SHP77 treated with DMSO at 0.1 percent for 48 hours (cell line): ENCODE measurements at places on chromosomes 5 and 9.

GRCh38 chr5:56314529-56314928 is 81.4 kb upstream of the ANKRD55 start:
- DNase-seq: no peak

DNA sequence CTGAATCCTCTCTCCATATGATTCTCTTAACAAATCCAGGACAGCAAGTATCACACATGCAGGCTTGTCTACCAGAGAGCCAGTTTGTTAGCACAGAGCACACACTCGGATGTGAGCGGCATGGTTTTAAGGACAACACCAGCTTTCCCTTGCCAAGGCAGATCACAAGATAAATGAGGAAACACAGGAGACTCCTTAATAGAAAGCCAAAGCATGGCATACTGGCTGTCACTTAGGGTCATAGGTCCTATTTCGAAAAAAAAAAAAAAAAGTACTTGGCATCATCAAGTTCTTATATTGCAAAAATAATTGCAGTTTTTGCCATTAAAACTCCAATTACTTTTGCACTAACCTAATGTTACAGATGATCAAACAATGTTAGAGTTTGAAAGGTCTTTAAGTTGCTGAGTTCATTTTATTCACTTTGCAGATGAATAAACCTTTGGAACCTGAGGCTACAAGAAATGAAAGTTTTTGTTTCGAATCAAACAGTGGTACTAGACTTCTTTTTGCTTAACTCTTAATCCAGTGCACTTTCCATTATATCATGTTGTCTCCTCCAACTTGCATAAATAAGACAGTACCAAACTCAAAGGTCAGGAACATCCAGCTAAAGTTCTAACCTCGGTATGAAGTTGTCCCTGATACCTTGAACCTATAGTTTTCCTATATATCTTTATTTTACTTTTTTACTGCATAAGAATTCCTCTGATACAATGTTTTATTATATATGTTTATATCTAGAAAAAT is 138.5 kb downstream of the MPDZ start:
- DNase-seq: no peak

DNA sequence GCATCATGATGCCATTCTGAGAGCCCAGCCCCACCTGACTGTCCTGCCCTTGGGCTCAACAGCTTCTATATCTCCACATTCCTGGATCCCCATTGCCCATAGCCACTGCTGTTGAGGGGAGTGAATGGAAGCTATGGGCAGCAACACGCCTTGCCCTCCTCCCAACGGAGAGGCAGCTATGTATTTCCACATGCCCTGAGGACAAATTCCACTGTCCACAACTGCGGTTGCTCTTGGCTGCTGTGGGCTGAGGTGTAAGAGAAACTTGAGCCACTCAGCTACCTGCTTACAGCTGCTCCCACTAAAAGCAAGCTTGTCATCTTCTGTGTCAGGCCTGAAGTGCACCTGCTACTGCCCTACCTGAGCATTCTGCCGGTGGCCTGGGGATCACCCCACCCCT is 222.9 kb downstream of the PSAT1 start:
- DNase-seq: no peak

DNA sequence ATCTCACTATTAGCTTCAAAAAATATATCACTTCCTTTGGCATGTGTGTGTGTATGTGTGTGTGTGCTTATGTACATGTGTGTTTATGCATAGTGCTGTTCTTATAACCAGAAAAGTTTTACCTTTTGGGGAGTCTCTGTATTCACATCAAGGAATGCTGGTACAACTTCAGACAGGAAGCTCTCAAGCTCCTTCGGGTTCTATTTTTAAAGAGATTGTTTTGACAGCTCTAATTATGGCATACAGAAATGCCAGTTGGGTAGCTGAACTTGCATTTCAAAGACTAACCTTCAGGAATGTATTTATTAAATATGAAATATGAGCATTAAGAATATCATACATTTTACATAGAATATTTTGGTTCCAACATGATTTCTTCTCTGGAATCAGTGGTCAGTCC is 163.1 kb downstream of the DTWD2 start:
- DNase-seq: no peak

GRCh38 chr5:95555553-95555952 is 652 bp downstream of the ARSK start:
- no peak for DNase-seq

GRCh38 chr5:139760066-139761056 is 35.2 kb upstream of the PSD2 start:
- DNase-seq: no peak

- peak; percentile 16 for DNase-seq
Measured at GRCh38 chr9:92501671-92502393, 19.5 kb upstream of the ASPN start.

DNA sequence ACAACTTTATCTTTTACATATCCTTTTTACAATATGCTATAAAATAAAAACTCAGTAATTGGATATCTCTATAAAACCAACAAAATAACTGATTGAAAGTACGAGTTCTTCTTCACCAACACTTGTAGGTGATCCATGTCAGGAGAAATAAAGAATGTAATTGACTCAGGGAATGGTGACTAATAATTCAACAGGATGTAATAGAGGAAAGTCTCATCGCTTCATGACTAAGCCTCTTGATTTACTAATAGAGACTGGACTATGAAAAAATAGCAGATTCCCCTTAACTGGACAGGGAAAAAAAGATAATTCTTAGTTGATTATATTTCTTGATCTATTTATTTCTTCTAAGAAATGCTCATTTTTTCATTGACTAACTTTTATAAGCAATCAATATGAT is 507.7 kb upstream of the PTGER4 start:
- no peak for DNase-seq

DNA sequence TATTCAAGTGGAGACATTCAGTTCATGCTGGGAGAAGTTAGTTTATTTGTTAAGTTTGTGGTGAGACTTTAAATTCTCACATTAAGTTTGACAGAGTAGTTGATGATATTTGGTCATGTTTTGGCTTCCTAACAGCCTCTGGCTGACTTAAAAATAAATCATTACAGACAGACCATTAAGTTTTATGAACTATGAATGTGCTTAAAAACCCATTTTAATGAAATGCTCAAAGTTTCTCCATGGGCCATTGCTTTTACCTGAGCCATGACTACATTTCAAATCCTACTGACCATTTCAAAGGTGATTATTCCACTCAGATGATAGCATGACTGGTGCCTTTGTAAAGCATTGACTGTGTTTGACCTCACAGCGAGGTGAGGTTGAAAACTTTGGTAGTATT is 192.7 kb downstream of the LRRC70 start:
- DNase-seq: no peak

GRCh38 chr5:1478271-1479035 is 33.2 kb upstream of the SLC6A3 start:
- DNase-seq: no peak

DNA sequence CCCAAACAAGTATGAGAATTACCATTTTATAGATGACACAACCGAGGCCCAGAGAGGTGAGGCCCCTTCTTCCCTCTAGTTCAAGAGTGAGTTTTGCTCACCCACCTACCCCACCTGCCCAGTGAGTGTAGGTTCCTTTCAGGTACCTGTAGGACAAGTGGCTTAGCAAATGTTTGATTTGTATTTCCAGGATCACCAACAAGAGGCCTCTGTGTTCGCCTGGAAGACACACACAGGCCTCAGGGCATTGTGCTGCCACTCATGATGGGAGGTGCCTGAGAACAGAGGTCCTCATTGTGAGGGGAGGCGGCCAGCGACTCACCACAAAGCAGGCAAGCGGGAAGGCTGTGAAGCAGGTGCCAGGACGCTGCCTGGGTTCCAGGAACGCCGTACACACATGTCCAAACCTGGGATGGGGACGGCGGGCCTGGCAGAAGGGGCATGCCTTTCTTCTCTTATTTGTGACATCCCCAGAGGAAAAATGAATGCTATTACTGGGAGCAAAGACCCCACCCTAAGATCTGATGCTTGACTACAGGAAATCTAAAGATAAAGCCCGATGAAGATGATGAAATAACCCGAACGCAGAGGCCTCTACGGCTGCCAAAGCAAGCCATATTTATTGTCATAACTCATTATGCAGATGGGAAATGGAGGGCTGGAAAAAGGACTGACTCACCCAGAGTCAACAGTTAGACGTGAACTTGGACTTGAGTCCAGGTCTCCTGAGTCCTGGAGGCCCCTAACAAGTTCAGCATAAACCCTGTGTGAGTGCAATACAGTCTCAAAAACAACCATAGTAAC is 60.2 kb upstream of the SLC25A51 start:
- peak; percentile 10 for DNase-seq

DNA sequence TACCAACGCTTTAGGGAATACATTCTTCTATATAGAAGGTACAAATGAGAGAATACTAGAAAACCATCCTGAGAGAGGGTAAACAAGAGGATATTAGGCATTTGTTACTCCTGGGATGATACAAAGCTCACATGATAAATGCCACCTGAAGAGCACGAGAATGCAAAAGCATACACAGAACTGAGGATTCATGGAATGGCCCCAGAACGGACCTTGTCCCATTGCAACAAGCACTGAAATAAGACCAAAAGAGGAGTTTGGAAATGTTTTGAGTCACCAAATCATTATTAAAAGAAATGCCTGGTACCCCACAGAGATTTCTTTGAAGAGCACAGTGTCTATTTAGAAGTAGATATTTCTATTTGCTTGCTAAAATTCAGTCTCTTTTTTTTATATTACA is 173.5 kb downstream of the TTC39B start:
- no peak for DNase-seq

- no peak for DNase-seq
Measured at GRCh38 chr5:57028161-57028560, 76.2 kb upstream of the MIER3 start.

- no peak for DNase-seq
Measured at GRCh38 chr5:151191661-151192060, 32.2 kb downstream of the CCDC69 start.

DNA sequence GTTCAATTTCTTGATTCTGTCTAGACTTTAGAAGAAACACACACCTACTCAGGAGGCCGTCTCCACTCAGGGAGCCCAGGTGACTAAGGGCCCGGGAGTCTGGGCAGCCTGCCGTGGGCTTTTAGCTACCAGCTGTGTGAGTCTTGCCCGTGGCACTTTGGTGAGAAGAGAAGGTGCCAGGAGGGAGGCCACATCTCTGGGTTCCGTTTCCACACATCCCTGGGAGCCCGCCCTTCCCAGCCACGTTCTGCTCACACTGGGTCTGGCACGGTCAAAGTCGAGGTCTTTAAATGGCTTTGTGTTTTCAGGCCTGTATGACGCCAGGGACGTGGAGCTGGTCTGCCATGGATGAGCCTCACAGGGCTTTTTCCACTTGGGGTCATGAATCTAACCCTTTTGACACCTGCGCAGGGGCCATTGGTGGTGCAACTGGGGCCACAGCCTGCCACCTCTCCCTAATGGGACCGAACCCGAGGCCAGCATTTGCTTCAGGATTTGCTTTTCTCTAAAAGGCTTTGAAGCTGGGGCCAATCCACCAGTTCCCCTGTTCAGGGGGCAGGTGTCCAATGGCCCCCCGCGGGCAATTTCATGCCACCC is 17.2 kb upstream of the FCN2 start:
- DNase-seq: no peak

GRCh38 chr5:157328277-157328912 is 62.5 kb downstream of the CYFIP2 start:
- peak; percentile 29 for DNase-seq

DNA sequence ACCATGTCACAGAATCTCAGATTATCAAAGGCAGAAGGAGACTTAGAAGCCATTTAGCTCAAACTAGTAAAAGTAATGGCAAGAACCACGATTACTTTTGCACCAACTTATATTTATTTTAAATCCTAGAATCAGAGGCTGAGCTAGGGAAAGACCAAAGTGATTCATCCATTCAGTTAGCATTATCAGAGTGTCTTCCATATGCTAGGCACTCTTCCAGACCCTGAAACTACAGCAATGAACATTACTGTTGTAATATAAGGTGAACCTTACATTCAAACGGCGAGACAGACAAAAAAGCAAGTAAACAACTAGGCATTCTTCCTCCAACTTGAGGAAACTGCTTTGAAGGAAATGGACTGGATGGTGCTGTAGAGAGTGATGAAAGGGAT is 7.9 kb downstream of the PDE6A start:
- no peak for DNase-seq

GRCh38 chr5:132825033-132825833 is 5.2 kb downstream of the SHROOM1 start:
- no peak for DNase-seq

DNA sequence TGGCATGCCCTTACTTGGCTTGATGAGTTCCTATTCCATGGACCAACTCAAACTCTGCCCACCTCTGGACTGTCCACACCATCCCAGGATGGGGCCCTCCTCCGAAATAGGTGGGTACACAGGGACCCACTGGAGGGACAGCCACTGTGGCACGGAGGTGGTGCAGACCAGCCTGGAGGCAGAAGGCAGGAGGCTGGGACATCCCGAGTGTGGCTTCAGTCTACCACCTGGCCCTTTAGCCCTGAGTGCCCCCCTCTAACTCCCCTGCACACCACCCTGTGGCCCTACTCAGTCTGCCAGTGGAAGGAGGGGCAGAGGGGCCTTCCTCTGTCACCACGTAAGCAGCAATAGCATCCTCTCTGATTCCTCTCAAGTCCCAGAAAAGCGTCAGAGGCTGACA is 3.7 kb downstream of the IL3 start:
- no peak for DNase-seq

GRCh38 chr9:127455324-127455992 is 4.1 kb downstream of the LRSAM1 start:
- no peak for DNase-seq

DNA sequence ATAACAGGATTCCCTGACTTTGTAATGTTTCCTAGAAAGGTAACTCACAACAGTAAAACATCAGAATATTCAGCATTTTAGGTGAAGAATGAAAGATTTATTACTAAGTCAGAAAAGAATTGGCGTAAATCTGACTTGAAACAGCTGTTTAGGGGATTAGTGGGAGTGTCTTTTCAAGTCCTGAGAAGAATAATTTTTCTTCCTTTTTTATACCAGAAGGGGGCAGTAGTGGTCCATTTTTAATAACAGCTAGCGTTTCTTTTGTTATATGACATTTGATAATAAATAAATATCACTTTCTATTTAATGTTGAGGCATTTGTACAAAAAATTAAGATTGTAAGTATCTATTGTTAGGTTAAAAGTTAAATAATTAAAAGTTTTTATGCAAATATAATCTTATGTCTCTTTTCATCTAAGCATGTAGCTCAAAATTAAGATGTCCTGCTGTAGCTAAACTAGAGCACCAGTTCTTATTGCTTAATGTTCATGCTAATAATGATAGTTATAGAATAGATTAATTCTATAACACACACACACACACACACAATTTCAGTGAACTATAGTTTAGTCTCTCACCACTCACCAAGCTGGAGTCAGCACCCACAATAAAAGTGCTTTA is 258.7 kb upstream of the ARRDC3 start:
- peak; percentile 21 for DNase-seq

DNA sequence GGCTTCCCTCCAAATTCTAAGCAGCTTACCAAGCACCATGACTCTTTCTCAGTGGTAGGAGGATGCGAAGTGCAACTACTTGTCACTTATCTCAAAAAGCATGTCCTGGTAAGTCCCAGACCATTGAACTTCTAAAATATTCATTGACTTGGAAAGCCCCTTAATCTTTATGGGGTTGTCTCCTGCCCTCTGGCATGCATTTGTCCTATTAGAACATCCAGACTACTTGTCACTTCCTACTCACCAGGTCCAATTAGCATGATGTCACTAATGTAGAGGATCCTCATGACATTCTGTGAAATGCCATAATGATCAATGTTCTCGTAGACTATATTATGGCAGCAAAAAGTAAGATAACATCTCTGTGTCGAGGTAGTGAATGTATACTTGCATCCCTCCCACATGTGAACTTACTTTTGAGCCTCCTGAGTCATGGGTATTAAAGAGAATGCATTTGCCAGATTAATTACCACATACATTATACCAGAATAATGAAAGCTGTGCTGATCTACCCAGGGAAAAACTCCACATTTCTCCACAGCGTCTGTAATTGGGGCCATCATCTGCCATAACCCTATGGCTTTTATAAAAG is 63.5 kb upstream of the RAD23B start:
- DNase-seq: no peak
